ENCODE measurements at places on chromosomes 6 and 20.

DNA sequence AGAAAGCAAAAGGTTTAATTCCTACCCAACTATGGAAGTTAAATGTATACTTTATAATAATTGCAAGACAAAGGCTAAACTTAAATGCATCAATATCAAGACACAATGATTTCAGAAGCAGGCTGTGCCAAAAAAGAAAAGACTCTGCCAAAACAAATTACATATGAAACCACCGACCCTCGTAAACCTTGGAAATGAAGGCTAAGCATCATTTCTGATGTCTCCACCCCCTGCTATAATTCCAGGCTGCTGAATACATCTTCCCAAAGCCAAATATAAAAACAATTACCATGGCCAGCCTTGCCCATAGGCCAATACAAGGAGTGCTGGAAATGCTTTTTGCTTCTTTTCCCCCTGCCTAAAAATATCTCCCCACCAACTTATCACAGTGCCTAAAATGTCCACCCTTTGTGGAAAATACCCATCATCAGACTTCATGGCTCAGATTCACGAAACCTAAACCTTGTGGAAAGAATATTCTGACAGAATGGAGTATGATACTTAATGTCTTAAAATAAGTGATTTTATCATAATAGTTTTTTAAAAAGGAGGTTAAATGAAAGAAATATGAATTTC, 37.4 kb downstream of the RCAN2 start:
- no peak for DNase-seq

DNA sequence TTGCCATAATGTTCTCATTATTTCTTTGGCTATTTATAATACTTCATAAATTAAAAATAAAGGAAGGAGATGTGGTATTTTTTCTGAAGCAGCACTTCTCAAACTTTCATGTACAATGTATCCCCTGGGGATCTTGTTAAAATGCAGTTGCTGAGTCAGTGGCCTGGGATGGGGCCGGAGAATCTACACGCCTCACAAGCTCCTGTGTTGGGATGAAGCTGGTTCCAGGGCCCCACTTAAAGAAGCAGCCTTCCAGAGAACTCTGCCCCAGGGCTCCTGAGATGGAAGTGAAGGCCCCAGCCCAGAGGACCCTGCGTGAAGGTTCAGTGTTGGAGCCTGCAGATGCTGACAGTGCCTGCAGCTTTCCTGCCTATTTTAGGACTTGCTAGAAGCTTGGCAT, 40.1 kb upstream of the SLC23A2 start:
- DNase-seq = no peak

- no peak for DNase-seq
These were observed 57.7 kb downstream of the TMEM242 start for GRCh38 chr6:157265635-157266034.

- DNase-seq = peak; percentile 56
These were observed at the start of gene OXT for GRCh38 chr20:3071610-3072529. Gene OXT (plus strand): TSS chr20:3071620. CDS start chr20:3071656, 36 bp downstream.

GRCh38 chr6:125363039-125363823, 61.5 kb upstream of the HDDC2 start:
- no peak for DNase-seq

DNA sequence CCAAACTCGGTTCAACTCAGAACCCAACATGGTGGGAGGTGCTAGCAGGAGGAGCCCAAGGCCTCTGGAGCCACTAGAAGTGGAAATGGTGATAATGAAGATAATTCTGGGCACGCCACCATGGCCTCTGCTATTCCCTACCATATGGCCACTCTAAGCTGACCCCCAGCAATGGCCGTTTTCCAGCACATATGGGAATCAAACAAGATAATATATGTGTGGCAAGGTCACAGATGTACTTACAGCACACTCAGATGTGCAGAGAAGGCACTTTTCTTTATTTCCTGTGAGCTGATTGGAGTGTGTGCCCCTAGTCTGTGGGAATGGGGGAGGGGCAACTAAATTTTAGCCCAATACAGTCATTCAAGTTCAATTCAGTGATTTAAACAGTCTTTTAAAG, 153.4 kb upstream of the LRFN2 start:
- no peak for DNase-seq

GRCh38 chr20:34375977-34376430, 12.9 kb downstream of the ITCH start:
- DNase-seq = no peak

- no peak for DNase-seq
These were observed 12.1 kb downstream of the CD93 start for GRCh38 chr20:23074052-23074451.

DNA sequence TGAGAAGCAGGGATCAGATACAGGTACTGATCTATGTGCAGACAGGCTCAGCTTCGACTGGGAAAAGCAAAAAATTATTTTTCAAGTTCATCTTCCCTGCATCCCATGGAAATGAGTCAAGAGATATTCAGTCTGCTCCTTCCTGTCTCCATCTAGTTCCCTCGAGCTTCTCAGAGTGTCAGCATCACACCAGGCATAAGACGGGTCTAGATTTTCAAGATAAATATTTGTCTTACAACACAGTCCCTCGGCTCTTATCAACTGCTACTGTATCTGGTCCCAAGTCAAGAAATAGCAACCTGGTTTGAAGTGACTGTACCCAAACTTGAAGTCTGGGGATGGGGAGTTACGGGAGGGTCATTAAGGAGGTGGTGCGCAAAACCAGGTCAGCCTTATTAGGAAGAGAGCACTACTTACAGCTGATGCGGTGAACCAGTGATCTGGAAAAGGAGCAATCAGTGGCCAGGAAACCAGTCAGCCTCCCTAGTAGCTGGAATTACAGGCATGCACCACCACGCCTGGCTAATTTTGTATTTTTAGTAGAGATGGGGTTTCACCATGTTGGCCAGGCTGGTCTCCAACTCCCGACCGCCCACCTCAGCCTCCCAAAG, 29.7 kb downstream of the ZMYND8 start:
- no peak for DNase-seq

DNA sequence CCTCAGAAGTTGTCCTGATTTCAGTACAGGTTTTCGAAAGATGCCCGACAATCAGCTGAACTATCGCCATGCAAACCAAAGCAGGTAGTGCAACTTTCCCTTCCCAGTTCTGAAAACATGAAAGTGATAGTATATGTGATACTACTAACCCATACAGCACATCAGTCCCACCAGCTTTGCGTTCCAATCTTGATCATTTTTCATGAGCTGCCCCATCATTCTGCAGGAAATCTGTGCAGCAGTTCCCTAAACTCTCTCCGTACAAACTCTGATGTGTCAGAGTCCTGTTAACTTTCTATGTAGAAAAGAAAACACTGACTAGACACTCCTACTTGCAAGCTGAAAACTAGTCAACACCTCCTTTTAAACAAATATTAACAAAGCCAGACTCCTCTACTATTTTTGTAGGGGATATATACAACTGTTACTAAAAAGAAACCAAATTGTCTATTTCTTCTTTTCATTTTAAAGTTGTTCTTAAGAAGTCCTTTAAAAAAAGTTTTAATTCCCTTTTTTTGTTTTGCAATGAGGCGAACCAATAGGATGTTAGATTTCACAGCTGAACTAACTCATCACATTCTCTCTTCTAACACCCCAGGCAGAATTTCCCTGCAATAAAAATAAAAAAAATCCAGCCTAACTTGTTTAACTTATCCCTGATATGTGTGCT, 99.6 kb upstream of the DST start:
- no peak for DNase-seq

- DNase-seq = no peak
These were observed 926 bp downstream of the MYLIP start for GRCh38 chr6:16129623-16130401.

GRCh38 chr6:88922775-88923548, 40.5 kb downstream of the RNGTT start:
- no peak for DNase-seq

DNA sequence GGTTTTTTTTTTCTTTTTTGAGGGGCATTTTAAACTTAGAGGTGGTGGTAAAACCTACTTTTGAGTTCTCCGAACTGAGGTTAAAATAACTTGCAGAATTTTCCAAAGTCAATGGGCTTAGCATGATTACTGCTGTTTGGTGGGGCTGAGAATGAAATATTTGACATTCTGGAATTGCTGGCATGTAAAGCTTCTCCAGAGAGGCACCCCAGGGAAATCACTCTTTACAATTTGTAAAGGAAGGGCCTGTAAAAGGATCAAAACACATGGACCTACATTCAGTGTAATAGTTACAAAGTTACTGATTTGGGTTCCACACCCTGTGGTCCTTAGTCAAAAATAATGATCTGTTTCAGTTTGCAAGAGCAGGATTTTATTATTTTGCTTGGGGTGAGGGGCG, 5.5 kb downstream of the FAM217B start:
- DNase-seq = no peak

GRCh38 chr6:157982563-157983405, 1.1 kb downstream of the SYNJ2 start:
- DNase-seq = no peak

GRCh38 chr6:18388271-18388670, 1.1 kb downstream of the RNF144B start:
- no peak for DNase-seq

DNA sequence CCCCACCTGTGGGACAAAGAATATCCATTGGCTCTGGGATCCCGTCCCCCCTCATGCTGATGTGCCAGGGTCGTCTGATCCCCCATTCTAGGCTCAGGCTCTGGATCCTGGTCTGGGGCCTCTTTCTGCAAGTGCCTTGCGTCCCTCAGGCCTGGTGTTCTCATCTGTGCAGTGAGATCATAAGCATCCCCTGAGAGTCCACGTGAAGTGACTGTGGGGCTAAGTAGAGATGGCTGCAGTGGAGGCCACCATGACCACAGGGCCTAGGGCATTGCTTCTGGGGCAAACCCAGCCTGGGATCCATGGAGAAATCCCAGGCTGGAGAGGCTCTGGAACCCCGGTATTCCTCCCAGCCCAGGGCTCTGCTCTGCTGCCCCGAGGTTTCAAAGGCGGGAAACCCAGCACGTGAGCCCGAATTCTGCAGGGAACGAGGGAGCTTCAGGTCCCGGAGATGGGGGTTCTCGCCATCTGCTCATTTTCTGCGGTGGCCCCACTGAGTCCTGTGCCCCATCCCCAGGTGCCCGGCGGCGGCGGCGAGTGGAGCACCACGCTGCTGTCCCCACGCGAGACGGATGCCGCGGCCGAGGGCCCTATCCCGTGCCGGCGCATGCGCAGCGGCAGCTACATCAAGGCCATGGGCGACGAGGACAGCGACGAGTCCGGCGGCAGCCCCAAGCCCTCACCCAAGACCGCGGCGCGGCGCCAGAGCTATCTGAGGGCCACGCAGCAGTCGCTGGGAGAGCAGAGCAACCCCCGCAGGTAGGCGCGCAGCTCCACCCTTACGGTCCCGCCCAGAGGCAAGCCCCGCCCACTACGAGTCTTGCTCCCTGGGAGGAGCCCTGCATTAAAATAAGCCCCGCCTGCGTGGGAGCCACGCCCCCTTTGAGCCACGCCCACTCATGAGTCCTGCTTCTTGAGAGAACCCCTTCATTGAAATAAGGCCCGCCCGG, 105.5 kb upstream of the MYL9 start:
- peak; percentile 69 for DNase-seq

DNA sequence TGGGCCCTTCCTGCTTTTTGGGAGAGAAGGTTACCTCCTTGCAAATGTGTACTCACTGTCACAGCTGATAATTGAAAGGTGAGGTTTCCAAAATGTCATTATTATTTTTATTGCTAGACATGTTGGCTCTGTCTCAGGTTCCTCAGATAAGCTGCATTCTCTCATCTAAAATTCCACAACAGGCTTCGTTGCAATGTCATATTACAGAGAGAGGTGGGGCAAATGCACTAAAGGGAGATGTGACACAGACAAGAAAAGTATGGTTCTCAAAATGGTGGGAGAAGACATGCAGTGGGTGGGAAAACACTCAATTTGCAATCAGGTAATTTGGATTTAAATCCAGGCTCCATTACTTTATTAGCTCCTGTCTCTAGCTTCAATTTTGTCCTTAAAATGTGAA, 256.4 kb upstream of the POU3F2 start:
- DNase-seq = no peak

- no peak for DNase-seq
These were observed 44.5 kb downstream of the EDN1 start for GRCh38 chr6:12334526-12335130.

- DNase-seq = no peak
These were observed 4.4 kb downstream of the VSTM2L start for GRCh38 chr20:37907330-37907676.

DNA sequence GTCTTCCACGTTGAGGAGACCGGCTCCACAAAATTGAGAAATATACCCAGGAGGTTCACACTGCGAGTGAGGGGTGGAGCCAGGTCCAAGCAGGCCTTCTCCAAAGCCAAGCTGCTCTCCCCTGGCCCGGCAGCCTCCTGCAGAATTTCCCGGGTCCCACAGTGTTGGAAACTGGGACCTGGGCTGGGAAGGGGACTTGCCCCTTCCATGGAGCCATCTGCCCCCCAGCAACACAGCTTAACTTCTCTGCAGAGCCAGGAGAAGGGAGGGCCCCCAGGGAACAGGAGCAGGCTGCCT, 35.4 kb downstream of the MDFI start:
- no peak for DNase-seq

DNA sequence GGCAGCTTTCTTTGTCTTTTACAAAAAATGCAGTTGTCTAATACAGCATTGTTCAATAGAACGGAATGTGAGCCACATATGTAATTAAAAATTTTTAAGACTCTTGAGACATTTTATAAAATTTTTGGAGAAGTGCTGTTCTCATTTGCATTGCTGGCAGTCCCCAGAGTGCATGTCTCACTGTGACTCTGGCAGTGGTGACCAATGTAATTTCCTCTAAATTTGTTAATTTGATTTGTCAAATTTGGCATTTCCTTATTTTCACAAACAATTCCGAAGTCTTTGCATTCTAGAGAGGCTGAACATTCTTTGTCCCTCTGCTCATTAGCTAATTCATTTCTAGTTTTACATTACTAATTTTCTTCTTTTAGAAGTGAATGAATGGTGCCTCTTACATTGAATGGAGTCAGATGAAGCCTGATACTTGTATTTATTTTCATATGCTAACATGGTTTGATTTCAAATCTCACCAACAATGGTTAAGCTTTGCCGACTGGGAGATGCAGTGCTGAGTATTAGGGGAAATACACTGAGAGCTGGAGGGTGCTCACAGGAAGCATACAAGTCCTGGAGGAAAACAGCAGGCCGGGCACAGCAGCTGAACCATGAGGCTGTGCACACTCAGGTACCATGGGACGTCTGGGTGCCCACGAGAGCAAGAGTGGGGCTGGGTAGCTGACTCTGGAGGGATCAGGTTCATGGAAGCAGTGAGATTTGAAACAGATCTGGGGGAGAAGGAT, 68.5 kb upstream of the ARMC2 start:
- DNase-seq = no peak

DNA sequence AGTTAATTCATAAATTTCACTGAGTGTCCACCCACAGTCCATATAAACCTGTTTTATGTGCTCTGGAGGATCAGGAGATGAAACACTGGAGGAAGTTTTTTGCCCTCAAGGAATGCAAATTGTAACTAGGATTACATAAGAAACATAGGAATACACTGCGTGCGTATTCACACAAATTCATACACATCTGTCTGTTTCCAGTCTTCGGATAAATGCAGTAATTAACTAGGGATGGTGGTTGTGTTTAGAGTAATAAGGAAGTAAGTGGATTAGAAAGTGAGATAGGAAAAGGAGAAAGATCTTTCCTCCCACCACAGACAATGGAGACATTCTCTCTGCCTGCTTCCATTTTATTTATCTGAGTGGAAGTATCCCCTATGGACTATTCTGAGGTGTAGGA, 35.7 kb upstream of the POPDC3 start:
- DNase-seq = no peak

All from activated B cell treated with CpG ODN at 0.5 μM for 24 hours (primary cell).